GM03348 (cell line): ENCODE measurements at places on chromosomes 16 and 17.

GRCh38 chr16:10547708-10548107 is 32.7 kb downstream of the EMP2 start:
- DNase-seq: no peak

DNA sequence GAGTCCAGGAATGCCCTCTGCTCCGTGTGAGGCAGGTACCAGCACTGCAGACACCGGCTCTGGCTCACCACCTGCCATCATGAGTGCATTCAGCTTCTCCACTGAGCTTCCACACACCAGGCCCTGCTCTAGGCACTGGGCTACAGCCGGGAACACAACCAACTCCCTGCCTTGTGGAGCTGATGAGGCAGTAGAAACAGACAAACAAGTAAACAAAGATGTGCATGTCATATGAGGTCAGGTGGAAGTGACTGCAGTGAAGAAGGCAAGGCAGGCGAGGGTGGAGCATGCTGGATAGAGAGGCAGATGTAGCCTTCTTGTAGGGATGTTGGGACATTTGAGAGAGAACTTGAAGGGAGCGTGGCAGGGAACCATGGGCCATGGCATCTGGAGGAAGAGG is 5.0 kb downstream of the NLRC5 start:
- no peak for DNase-seq

GRCh38 chr16:73794994-73795393 is 501.6 kb upstream of the PSMD7 start:
- no peak for DNase-seq

DNA sequence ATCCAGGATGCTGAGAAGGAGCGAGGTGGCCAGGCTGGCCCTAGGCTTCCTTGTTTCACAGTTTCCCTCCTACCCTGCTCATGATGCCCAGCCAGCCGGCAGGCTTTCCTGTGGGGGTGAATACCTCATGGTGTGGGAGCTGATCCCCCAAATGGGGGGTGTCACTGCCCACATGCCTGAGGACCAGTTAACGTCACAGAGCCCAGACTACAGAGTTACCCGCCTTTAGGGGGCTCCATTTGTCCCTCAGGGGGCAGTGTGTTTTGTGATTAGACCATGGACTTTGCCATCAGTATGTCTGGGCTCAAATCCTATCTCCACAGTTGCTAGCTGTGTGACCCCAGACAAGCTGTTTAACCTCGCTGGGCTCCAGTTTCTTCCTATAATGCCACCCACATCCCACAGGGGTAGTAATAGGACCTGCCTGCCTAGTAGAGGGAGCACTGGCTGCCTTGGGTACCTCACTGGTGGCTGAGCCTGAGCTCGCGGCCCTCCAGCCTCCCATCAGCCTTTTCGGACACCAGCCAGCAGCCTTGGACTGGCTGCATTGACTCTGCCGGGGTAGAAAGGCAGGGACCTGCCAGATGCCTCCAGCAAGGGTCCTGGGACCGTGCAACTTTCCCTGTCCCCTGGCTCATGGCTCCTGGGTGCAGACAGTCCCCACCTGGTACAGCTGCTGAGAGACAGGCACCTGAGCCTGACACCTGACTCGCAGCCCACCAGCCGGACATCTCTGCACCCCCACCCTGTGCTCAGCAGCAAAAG is 87.5 kb upstream of the GSE1 start:
- no peak for DNase-seq

- DNase-seq: no peak
Observed at GRCh38 chr17:8951206-8951605, 14.3 kb downstream of the PIK3R5 start.

- peak; percentile 88 for DNase-seq
Observed at GRCh38 chr17:82866590-82867191, 26.9 kb upstream of the ZNF750 start.

DNA sequence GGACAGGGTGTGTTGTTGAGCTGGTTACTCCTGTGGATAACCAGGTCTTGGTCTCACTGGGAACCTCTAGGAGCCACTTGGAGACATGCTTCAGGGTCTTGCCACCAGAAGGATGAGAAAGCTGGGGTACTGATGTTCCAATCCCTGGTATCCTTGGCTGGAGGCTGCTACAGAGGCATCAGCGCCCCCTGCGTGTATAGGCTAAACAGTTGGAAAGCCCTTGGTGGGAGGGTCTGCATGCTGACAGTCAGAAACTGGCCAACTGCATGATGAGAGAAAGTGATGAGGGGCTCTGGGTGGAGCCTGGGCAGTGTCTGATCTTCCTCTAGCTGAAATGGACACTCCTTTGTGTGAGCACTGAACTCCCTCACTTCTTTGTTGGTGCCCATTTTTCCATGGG is 536.9 kb downstream of the XYLT1 start:
- no peak for DNase-seq

DNA sequence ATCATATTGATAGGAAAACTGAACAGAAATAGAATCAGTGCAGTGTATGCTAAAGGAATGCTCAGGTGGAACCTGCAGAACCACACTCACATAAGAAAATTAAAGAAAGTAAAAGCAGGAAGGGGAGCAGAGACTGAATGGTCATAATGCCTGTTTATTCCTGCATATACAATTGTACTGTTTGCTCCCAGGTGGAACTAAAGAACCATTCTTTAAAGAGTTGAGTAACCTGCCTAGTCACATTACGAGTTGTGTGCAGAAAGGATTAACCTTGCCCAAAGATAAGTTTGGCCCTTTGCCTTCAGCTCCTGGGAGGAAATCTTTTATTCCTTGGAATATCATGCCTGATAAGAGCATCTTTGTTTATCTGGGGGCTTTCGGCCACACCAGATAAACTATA is 434.7 kb downstream of the KIF2B start:
- DNase-seq: no peak

GRCh38 chr17:17345686-17346427 is 42.7 kb downstream of the NT5M start:
- DNase-seq: no peak

DNA sequence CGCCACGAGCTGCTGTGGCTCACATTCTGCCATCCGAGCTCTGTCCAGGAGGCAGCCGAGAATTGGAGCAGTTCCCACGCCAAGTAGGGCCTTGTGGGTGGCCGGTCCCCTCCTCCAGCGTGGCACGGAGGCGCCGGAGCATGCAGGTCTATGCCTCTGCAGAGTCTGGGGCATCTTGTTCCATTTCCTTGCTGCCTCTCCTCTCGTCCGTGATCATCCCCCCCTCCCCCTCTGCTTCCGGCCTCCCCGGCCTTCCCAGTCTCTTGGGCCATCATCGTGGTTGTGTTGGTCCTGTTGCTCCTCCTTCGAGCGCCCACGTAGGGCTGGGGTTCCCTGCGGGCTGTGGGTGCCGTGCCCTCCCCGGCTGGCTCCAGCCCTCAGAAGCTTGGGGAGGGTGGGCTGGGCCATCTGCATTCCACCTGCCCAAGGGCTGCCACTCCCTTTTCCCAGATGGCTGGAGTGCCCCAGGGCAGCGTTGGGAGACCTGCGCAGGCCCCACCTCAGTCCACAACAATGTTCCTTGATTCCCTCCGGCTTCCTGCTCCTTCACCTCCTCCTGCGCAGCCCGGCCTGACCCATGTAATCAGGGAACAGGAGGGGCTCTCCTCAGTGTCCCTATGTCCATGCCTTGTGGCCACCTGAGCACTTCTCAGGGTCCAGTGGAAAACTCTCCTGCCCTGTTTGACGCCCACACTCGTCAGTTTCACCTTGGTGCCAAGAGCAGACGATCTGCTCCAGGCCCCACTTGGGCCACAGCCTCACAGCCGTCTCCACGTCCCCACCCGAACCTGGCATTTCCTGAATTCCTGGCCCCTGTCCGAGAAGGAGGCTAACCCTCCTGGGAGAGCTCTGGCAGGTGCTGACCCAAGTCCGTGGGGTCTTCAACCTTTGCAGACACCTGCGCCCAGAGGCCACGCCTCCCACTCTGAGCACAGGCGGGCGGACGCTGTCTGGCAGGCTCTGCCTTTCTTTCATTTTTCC is 37.1 kb downstream of the BAIAP2 start:
- no peak for DNase-seq

DNA sequence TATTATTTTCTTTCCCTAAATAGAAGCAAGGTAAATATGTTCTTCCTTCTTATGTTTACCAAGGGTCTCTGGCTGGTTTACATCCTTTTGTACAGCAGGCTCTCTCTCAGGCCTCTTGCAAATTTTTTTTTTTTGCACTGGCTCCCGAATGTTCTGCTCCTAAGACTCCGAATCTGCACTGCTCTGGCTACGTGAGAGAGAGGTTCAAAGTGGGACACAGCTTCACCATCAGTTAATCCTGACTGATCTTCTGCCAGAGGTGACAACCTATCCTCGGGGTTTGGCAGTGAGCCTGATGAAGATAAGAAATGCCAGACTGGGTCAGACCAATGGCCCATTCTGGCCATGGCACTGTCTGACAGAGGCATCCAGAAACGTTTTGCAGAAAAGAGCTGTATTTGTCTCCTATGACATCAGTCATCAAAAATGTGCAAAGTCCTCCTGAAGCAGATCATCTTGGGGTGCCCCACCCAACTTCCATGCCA is 136.9 kb downstream of the GRIN2A start:
- DNase-seq: no peak

GRCh38 chr17:73481676-73482075 is 162.6 kb downstream of the SDK2 start:
- DNase-seq: no peak

GRCh38 chr16:11586856-11587642 is at the start of gene LITAF:
LITAF (minus strand) TSS chr16:11586919; CDS start chr16:11556730, 30,189 bp downstream.
- peak; percentile 94 for DNase-seq

GRCh38 chr17:18984273-18985114 is 20.1 kb downstream of the FAM83G start:
- DNase-seq: no peak

DNA sequence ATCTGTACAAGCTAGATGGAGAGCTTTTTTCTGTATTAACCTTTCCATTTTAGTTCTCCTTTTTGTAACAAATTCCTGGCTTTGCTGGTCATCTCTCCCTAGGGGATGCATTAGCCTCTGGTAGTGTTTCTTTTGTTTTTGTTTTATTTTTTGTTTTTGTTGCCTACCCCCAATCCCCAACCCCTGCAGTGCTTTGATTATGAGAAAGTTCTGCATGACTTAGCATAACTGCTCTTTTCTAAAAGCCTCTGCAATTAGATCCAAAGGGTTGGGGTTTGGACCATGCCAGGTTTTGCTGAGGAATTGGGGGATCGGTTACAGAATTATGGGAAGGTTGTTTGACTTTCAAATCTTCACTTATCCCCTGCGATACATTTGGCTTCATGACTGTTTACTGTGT is 98.2 kb downstream of the ADAMTS18 start:
- DNase-seq: no peak

DNA sequence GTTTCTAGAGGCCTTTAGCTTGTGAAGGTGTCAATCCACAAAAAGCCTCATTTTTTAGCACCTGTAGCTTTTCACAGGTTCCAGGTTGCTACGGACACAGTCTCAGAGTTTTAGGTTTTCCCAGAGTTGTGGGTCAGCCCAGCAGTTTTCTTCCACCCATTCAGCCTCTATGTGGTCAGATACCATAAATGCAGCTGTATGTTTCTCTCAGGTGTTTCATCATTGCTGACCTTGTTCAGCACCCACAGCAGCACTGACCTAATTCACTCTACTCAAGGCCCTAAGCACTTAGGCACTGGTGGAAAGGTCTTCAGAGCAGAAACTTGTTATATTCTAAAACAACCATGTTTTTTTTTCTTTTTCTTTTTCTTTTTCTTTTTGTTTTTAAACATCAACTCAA is 15.0 kb upstream of the SPACA3 start:
- DNase-seq: no peak

DNA sequence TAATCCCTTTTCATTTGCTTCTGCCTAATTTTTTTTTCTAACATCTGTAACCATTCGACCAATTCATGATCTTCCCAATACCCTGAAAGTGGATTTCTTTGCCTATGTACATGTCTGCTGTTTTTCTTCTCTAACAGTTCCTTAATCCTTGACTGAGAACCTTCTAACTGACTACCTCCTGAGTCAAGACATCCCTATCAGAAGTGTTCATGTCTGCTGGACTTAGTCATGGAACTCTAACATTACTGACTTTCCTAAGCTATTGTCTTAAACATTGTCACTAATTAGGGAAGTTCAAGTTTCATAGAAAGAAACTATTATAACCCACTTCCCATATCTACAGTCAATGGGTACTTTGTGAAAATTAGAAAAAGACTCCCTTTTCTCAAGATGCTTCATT is 52.4 kb upstream of the IRX5 start:
- DNase-seq: no peak

- no peak for DNase-seq
Observed at GRCh38 chr16:68739964-68740627, 3.0 kb downstream of the CDH1 start.

GRCh38 chr17:82230609-82231311 is 1.9 kb downstream of the SLC16A3 start:
- peak; percentile 95 for DNase-seq

DNA sequence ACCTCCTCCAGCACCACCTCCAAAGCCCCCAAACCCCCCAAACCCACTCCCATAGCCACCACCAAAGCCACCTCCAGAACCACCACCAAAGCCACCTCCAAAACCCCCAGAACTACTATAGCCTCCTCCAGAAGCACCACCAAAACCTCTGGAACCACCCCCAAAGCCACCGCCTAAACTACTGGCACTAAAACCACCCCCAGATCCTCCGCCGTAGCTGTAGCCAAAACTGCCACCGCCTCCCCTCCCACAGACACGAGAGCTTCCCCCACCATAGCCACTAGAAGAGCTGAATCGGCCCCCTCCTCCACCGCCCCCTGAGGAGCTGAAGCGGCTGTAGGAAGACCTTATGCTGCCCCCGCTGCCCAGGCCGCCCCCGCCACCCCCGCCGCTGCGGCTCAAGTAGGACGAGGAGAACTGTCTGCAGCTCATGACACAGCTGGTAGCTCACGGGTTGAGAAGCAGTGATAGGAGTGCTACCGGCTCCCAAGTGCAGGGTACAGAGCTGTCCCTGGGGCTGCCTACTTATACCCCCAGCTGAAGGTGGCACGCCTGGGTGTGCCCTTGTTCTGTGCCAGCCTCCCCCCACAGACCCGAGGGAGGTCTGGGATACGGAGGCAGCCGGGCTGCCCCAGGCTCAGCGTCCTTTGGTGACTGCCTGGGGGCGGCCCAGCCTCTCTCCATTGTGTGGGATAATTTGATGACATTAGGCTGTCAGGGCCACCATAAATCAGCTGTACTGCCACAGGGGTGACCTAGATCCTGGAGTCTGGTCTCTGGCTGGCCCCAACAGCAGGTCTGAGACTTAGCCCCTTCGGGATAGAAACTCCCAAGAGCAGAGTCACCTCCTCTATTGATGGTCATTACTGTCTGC is at the start of gene KRT9:
TSS of gene KRT9 (minus strand) at position 499 of the 874 bp plus-strand sequence. CDS start at position 432, 67 bp downstream.
- no peak for DNase-seq

DNA sequence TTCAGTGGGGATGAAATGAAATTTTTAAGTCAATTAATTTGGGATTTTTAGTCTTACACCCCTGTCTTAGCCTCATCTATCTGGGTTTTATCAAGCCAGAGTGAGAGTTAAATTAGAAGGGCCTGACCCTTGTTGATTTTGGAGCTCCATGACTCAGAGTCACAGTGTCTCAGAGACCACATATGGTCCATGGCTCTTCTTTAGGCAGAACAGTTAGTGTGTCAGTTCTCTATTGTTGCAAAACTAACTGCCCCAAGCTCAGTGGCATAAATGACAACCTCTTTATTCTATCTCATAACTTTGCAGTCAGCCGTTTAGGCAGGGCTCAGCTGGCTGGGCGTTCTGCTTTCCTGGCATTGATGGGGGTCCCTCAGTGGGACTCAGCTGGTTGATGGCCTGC is 44.7 kb downstream of the IRF8 start:
- DNase-seq: no peak

- DNase-seq: peak; percentile 43
Observed at GRCh38 chr17:41467561-41467960, 375 bp upstream of the KRT32 start.
